ENCODE measurements at places on chromosomes 7 and 10. TPM values are rescaled to one million over a fixed set of nuclear protein-coding genes. Genes with fewer than 3 reads are reported as not detected.

The SMIM30 gene
- total RNA-seq = 14.9 TPM

The RARRES2 gene
- total RNA-seq = not detected

The CYP2C19 gene
- not detected for total RNA-seq

The IFIT2 gene
- total RNA-seq = 5.6 TPM

GRCh38 chr7:16660702-16661464 lies 14.9 kb downstream of the BZW2 start:
- H3K36me3 ChIP-seq = peaks cover 25% of the 10 kb centered on the region
- no peak overlapping the region for H3K27ac ChIP-seq
- H3K4me1 ChIP-seq = peaks cover 41% of the 10 kb centered on the region
- H3K27me3 ChIP-seq = no peaks in the 10 kb centered on the region

- H3K36me3 ChIP-seq = no peaks in the 10 kb centered on the region
- H3K27ac ChIP-seq = no peak overlapping the region
- no peaks in the 10 kb centered on the region for H3K27me3 ChIP-seq
- H3K4me3 ChIP-seq = no peak overlapping the region
Measured at GRCh38 chr7:39071116-39071515, 93.4 kb downstream of the POU6F2 start.
